ENCODE measurements at places on chromosomes 2 and 18.
A peak's percentile ranks its signal among the peaks of the same experiment; 100 is the strongest.

DNA sequence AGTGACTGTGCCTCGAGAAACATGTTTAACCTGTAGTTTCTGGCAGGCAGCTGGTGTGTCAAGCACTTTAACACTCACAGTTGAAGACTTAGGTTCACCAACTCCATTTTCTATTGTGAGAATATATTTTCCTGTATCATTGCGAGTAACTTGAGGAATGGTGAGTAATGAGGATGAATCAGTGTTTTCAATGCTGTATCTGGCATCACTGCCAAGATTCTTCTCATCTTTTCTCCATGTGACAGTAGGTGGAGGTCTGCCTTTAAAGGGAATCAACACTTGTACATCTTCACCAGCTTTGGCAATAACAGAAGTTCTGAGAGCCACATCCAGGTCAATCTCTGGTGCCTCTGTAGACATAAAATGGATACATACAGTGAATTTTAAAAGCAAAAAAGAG, 72.8 kb downstream of the PLEKHA3 start:
- DNase-seq = no peak

DNA sequence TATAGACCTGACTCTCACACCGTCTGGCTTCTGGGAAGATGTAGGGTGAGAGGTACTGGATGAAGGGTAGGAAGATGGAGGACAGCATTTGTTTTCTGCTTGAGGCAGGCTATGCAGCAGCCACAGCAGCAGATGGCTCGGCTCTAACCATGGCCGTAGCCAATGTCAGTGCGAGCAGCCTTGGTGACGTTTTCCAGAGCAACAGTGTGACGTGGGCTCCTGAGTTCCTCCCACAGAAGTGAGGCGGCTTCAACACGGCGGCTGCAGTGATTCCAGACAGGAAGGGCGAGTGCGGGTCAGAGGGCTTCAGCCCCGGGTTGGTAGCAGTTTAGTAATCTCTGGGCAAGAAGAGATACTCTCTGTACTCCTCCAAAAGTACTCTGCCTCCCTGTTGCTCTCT, 133.0 kb upstream of the MYT1L start:
- peak; percentile 41 for DNase-seq

DNA sequence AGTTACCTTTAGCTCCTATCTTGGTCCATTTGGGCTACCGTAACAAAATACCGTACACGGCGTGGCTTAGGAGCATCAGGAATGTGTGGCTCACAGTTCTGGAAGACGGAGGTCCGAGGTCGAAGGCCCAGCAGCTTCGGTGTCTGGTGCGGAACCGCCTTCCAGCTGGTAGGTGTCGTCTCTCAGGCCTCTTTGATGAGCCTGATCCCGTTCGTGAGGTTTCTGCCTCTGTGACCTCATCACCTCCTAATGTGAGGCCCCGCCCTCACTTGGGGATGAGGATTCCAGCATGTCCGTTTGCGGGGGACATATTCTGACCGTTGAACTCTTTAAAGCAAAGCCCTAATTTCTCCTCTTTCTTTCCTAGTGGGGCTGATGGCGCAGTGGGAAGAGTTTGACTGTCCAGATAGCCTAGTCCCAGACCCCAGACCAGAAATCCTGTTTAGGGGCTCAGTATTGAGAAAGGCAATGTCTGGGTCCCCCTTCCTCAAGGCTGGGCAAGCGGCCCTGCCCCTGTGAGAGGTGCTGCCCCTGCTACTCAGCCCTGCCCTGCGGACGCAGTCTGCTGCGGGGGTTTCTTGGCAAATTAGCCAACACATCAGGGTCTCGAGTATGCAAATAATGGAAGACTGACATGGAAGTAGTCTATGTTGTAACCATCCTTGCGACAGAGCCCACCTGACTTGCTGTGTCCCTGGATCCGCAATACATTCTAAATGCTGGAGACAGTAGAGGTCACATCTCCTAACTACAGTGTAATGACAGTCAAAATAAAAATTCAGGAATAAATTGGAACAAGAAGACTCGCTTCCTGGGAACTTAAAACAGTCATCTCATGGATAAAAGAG, 128.0 kb downstream of the ASB1 start:
- no peak for DNase-seq

DNA sequence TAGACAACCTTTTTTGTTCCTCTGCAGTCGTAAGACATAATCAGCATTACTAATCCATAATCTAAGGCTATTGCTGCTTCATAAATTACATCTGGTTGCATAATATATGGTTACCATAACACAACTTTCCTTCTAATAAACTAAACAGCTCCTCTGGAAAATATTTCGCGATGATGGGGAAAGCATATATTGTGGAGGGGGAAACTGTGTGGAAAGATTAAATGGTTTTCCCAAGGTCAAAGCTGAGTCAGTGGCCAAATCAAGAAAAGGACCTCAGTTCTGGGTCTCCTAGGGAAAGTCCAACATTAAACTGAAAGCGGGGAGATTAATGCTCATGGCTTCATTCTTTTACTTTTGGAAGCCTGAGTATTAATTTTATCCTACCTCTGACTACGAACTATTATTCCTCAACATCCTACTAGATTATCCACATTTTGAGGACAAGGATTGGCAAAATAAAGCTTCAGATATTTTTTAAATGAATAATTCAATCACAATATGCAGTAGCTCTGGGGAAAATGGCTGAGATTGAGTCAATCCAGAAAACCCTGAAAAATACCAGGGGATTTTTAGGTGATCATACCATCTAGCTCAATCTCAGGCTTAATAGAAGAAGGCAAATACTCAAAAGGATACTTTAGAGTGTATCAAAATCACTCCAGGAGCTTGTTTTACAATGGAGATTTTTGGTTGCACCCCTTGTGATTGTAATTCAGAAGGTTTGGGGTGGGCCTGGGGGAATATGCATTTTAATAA, 33.8 kb upstream of the STK17B start:
- no peak for DNase-seq

- DNase-seq = no peak
Measured at GRCh38 chr2:169221745-169222369, 140.5 kb downstream of the LRP2 start.

DNA sequence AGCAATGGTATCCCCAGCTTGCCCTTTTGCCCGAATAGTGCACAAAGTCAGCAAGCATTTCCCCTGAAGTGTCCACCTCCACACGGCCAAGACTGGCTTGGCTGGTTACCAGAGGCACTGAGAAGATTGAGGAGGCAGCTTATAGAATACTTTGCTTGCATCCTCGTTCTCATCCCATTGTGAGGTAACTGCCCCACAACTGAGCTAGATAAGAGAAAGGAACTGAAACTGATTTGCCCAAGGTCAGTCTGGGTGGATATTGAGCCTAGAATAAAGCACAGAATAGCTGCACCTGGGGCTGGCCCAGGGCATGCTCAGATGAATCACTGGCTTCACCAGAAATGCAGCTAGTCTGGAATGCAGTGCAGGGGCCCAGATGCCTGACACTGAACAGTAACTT, 32.7 kb upstream of the MAP4K3 start:
- DNase-seq = peak; percentile 49

DNA sequence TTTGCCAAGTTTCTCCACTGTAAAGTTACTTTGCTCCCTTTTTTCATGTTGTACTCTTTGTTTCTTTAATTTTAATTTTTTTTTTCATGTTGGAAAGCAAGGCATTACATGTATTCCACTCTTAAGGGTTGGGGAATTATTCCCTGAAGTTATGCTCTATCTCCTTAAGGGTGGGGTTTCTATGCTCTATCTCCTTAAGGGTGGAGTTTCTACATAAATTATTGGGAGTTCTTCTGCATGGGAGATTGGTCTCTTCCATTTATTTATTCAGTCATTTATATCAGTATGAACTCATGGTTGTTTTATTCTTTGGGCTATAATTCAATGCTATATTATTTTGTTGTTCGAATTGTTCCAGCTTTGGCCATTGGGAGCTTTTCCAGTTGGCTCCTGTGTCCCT, 11.2 kb downstream of the MRPL33 start:
- no peak for DNase-seq

GRCh38 chr2:127174136-127174535, 46.0 kb downstream of the CYP27C1 start:
- DNase-seq = peak; percentile 43

DNA sequence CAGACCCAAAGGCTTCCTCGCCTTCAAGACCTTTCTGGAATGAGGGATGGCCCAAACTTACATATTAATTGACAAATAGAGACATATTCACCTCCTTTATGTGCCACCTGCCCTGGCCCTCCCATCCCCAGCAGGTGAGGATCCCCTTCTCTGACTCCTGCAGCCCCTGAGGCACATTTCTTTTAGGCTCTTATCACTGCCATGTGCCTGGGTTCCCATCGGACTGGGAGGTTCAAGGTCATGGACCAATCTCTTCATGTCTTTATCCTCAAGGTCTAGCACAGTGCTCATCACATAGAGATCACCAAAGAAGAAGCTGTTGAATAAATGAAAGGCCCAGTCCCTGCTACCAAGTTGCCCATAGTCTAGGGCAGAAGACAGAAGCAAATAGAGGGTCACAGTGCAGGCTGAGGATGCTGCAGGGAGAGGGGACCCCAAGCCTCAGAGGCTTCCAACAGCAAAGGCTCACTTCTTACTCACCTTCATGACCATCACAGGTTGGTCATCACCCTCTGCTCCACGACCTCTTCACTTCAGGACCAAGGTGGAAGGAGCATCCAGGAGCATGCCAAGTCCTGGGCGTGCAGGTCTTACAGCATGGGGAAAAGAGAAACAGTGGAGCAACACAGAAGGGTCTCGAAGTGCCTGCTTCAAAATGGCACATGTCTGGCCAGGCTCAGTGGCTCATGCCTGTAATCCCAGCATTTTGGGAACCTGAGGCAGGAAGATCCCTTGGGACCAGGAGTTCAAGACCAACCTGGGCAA, 193.9 kb downstream of the SMAD2 start:
- no peak for DNase-seq

DNA sequence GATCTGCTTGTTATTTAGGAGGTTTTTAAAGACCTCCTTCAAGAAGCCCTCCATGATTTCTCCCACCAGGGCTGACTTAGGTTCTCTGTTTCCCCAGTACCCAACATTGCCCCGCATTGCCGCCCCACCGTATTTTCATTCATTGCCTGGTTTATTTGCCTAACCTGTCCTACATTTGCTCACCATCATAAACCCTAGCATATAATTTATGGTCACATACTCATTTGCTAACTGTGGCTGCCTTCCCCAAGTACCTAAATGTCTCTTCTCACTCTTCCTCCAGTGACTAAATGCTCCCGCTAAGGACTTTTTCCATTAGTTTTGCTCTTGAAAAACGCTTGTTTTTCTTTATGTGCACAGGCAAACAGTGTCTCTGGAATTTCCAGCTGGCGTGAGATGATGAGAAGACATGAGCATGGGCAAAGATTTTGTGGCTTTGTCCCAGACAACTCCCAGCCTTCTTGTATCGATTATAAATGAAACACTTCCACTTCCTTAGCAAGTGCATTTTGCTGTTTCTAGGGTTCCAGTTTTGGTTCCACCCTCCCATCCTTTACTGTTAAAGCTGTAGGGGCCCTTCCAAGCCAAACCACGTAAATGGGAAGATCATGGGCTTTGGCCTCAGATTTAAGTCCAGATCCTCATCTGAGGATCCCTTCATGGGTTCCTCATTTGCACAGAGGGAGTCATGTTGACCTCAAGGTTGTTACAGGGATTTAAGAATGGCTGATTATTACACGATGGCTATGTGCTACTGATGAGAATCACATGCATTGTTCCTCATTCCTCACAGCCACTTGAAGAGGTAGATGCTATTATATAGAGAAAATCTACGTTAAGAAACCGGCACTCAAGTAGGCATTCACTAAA, 21.0 kb upstream of the ARMC9 start:
- DNase-seq = no peak

DNA sequence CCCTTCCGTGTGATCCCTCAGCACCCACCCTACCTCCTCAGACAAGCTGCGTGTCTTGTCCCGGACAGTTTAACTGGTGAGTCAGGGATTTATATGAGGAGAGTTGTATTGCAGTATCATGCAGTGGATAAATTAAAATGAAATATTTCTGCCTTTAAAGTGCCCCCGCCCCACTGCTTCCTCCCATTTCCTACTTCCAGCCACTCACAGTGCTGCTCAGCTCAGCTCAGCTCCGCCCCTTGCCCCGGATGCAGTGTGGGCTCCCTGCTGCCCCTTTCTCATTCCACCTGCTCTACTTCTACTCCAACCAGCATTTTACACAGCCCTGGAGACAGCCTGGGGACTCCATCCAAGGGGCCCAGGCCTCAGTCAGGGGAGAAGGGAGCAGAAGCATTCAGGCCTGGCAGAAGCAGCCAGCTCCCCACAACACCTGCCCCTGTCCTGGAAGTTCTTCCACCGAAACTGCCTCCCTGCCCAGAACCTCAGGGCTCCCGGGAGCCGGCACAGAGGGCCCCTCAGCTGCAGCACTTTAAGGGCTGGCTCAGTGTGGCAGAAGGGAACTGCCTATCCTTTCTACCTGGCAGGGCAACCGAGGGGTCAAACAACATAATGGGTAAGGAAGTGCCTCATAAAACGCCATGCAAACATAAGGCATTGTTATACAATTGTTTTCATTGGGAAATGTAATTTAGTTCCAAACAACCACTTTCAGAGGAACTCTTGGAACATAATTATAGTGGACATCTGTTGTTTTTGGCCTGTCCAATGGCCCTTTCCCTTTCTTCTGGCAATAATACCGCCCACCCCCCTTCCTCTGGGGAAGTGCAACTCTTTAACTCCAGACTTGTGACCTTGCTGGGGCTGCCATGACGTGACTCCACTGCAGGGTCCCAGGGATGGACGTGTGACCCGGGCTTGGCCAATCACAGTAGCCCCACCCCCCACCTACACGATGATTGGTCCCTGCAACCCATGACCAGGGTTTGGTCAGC, 102.3 kb downstream of the LIPG start:
- peak; percentile 90 for DNase-seq

DNA sequence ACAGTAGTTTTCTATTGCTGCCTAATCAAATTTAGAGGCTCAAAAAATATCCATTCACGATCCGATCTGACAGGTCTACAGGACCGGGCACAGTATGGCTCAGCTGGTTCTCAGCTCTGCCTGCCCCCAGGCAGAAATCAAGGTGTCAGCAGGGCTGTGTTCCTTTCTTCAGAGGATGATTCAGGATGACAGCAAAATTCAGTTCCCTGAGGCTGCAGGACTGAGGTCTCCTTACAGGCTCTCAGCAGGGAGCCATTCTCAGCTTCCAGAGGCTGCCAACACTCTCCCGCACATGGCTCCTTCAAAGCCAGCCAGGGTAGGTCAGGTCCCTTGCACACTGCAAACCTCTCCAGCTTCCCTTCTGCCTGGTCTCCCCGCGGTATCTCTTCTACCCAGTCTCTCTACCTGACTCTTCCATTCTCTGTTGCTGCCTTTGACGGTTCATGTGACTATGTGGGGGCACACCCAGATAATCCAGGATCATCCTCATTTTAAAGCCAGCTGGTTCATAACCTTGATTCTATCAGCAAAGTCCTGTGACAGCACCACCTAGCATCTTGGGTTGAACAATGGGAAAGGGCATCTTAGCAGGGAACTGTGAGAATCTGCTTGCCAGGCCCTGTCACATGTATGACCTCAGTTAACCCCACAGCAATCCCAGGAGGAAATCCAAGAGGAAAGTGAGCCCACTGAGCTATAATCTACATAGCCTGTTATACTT, 50.4 kb downstream of the UXS1 start:
- DNase-seq = no peak

DNA sequence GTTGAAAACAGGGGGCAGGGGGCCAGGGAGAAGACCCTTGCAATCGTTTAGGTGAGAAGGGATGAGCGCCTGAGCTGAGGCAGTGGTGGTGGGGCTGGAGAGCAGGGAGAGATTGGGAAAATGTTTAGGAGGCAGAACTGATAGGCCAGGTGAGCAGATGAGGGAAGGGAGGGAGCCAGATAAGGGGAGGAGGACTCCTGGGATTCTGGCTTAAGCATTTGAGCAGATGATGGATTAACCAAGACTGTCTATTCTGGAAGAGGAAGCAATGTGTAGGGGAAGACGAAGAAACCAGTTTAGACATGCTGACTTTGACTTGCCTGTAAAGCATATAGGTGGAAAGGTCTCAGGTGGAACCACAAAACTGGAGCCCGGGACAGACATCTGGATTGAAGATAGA, 49.9 kb upstream of the ASPRV1 start:
- no peak for DNase-seq

All from right hindlimb (tissue), 1 donor.